ENCODE measurements at places on chromosomes 5 and 9.

DNA sequence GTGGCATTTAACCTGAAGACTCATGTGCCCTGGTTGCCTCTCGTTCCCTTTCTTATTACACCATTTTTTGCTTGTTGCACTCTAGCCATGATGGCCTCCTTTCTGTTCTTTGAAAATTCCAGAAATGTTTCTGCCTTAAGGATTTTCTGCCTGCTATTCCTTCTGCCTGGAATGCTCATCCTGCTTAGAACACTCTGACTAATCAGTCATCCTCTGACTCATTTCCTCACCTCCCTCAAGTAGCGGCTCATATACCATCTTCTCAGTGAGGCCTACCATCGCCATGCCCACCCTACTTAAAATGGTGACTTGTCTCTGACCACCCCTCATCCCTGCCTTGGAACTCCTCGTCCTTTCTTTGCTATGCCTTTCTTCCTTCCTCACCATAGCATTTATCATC is 68.8 kb downstream of the KIF4B start:
- DNase-seq: no peak

DNA sequence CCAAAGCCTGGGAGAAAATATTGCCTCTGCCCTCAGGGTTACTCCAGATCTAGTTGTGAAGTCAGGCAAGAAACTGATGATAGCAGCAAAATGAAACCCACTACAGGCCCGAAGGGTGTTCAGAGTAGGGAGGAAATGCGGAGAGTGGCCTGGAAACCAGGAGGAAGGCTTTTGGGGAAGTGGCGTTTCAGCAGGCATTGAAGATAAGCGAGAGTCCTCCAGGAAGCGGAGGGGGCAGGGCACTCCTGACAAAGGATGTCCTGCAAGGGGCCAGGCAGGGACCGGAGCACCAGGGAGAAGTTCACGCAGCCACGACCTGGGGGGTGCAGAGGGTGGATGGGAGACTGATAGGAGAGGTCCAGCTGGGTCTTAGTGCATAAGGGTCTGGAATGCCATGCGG is 7.8 kb upstream of the FOXI1 start:
- DNase-seq: no peak

DNA sequence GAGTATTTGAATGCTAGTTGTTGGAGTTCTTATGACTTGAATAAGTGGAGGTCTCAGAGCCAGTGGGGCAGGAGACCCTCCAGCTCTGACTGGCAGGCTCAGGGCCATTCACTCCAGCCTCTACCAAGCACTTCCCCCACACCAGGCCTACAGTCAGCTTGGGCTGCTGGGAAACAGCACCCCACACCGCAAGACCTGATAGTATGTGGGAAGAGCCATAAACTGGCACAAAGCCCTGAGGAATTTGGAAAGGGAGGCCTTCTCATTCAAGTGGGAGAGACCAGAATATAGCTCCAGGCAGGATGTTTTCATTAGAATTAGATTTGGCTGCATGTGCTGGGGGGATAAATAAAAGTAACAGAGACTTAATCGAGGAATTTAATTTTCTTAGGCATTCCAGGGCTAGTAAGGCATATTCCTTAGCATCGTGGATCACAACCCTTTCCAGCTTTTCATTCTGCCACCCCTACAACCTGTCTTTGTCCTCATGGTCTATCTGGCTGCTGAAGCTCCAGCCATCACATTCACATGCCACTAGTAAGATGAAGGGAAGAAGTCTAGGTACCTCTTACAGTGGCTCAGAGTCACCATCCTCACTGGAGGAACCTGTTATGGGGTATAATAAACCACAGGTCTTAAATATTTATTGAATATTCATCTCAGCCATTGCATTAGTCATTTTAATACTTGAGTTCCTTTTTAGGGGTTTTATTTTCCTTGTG is 47.5 kb downstream of the TMOD1 start:
- DNase-seq: no peak

DNA sequence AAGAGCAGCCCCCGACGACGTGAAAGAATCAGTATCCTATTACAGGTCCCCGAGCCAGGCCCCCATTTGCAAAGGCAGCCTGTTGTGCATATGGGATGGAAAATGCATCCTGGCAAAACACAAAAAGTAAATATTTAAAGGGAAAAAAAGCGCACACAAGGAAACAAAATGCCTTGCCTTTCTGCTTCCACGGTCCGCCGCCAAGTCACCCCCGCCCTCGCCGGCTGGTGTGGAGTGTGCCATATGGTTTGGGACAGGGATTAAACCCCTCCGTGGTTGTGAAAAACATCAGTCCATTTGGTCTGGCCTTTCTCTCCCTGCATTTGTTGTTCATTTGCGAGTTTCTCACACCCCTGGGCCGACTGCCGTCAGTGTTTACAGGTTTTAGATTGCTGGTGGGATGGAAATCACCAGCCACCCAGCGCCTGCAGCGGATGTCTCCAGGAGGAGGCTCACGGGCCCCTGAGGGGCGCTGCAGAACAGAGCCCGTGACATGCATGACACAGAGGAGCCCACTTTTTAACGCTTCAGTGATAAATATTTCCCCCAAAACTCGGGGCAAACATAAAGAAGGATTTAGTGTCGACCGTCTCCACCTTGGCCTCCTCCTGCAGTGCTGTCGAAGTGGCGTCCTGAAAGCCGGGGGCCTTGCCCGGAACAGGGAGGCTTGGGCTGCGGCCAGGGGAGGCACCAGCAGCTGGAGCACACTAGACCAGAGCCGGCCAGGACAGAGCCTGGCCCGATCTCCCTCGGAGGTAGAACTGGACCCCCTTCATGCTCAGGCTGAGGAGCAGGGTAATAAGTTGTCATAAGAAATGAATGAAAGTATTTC is 161.5 kb downstream of the HSD17B3 start:
- no peak for DNase-seq

GRCh38 chr5:79091064-79091463 is 20.5 kb upstream of the BHMT start:
- no peak for DNase-seq

DNA sequence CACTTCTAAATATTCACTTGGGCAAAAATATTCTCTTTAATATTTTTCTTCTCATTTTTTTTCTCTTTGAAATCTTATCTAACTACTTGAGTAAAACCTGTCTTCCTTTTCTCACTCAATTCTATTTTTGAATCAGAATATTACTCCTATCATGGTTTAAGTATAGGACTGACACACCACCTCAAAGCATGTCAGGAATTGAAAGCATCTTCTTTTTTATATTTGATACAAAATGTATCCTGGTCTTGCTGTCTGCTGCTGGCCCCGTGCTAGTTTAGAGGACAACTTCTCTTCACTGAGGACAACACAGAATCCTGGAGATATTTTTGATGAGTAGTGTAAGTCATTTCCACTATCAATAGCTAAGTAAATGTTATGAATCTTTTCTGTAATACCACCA is 383.6 kb downstream of the GADD45G start:
- no peak for DNase-seq

- no peak for DNase-seq
These were observed 294.5 kb upstream of the TAS2R1 start for GRCh38 chr5:9924614-9925013.

DNA sequence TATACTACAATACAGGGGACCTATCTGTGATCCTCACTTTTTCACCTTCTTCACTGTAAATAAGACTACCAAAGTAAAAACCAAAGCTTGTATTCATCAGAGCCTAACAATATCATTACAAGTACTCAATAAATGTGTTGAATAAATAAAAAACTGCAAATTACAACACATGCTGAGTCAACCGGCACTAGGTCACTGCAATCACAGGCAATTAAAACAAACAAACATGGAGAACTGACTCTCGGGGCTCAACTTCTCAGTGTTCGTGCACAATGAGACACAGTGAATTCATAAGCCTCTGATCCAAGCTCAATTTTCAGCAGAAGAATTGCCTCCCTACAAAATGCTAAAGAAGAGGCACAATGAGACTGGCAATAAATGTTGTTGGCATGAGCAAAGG is 69.2 kb downstream of the CDK5RAP2 start:
- no peak for DNase-seq
